Activated CD4-positive, alpha-beta T cell treated with anti-CD3 and anti-CD28 coated beads, Interleukin-2, amount 50 U/mL, for 48 hours (primary cell): ENCODE measurements at places on chromosomes 7 and 10.

DNA sequence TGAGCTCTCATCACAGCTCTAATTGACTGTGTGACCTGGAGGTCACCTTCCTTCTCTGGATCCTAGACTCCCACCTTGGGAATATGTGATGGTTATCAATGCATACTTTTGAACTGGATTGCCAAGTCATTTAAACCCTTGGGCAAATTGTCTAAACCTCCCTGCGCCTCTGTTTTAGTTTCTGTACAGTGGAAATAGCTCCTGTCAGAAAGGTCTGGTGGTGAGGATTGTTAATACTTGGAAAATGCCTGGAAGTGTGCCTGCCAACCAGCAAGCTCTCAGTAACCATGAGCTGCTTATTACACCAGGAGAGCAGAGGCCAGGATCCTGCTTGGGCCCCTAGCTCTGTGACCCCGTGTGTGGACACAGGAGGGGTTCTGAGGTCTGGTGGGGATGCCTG lies 108.7 kb upstream of the PPIF start:
- no peak for DNase-seq

DNA sequence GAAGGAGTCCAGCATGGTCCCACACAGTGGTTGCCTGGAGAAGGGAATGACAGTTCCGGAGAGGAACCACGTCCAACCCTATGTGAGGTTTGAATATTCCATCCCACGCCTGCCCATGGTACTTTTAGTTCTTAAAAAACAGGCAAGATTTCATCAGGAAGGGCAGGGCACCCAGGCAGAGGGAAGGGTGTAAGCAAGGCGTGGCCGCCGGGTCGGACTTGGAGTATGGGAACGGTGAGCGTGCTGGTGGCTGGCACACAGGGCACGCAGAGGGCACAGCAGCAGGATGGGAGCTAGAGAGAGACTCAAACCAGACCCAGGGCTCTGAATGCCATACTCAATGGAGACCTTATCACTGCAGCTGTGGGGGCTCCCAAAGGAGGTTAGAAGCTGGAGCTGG lies 34.3 kb downstream of the FAM53B start:
- DNase-seq: no peak

GRCh38 chr7:115249080-115249479 lies 327.2 kb downstream of the MDFIC start:
- DNase-seq: no peak

DNA sequence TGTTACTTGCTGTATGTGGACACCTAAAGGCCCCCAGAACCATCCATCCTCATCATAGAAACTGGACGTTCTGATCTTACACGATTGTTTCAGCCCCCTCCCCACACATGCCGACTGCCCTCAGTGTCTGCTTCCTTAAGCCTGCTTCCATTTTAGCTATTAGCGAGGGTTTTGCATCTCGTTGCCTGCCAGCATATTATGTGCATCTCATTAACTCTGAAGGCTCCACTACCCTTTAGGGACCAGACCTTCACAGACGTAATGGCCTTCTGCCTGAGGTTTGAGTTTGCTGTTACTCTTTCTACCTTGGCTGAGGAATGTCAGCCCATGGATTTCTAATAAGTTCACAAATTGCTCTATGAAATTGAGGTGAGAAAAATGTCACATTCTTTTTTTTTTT lies 53.9 kb upstream of the LRGUK start:
- no peak for DNase-seq

- no peak for DNase-seq
Measured at GRCh38 chr10:84201244-84201606, 6.9 kb downstream of the CDHR1 start.

DNA sequence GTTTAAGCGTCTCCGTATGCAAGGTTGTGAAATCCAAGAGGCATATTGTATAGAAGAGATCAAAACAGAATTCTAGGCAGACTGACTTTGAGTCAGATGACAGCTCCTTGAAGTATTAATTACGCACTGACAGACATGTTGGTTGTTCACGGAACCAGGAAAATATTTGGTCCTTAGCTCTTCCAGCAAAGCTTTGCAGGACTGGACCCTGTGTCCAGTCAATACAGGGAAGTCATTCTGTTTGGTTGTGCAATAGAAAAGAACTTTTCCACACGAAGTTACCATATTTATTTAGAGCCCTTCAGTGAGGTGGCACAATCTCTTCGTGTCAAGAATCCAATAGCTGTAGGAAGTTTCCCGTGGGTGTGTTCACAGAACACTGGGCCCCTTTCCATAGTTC lies 205.3 kb downstream of the ARHGAP21 start:
- no peak for DNase-seq
